ENCODE measurements at places on chromosomes 6 and 20. TPM values are rescaled to one million over a fixed set of nuclear protein-coding genes. Genes with fewer than 3 reads are reported as not detected.

DNA sequence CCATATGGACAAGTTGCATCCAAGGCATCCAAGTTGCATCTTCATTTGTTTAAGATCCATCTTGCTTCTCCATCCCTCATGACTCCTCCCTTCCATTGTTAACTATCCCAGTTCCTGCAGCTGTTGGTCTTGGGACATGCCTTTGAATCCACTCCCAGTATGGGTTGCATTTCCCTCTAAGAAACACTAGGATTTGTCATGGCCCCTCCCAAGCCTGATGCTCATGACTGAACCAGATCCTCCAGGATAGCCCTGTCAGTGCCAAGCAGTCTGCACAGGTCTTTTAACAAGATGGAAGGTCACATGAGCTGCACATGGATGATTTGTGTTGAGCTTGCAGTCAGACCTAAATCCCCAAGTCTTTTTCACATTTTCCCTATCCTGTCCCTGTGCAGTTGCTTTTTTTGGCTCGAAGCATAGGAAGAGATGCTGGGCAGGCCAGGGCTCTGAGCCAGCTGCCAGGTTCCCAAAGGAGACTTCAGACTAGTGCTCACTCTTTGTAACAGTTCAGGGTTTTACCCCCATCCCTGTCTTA, 4.2 kb downstream of the PPP2R5D start:
- DNase-seq = no peak

DNA sequence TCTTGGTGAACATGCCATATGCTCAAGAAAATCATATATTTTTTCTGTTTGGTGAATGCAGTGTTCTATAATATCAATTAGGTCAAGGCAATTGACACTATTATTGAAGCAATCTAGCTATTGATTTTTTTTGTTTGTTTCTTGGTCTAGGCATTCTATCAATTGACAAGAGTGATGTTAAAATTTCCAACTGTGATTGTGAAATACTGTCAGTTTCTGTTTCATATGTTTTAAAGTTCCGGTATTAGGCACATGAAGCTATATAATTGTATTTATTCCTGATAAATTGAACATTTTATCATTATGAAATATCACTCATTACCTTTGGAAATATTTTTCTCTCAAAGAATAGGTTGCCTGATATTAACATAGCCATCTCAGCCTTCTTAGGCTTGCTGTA, 653.4 kb downstream of the HDGFL1 start:
- DNase-seq = no peak

GRCh38 chr6:113998811-113999210, 27.9 kb upstream of the HDAC2 start:
- no peak for DNase-seq

ADTRP gene
- 0.74 TPM for total RNA-seq

KATNA1 gene
- 15.3 TPM for total RNA-seq

DNA sequence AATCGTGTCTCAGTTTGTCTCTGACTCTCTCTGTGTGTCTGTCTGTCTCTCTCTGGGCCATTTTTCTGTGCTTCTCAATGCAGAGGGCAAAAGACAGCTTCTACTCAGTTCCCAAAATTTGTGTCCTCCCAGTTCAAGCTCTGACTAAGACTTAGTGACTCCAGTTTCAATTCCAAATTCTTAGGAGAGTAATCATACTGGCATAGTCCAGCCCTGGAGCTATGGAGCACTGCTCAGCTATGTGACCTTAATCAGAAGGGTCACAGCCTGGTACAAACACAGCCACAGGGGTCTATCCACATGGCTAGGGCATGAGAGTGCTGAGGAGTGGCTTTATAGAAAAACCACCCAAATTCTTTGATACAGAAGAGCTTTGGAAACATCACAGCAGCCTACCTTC, 91.9 kb downstream of the FOXF2 start:
- DNase-seq = peak; percentile 37

CCN2 gene
- 12.4 TPM for total RNA-seq

DNA sequence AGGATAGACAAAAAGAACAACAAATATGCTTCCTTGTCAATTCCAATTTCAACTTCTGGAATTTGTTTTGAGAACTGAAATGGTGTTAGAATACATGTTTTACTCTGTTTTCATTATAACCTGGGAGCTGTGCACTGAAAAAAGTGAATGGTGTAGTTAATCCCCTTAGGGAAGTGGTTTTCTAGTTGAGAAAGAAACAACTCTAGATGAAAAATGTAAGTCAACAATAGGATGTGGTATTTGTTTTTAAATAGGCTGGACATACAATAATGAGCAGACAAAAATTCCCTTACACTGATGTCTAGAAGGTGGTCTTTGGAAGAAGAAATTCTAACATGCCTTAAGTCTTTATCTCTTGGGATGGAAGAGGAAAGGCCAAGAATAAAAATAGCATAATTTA, 59.9 kb upstream of the TINAG start:
- DNase-seq = no peak

GRCh38 chr20:24522452-24523330, 53.3 kb downstream of the SYNDIG1 start:
- no peak for DNase-seq

DNA sequence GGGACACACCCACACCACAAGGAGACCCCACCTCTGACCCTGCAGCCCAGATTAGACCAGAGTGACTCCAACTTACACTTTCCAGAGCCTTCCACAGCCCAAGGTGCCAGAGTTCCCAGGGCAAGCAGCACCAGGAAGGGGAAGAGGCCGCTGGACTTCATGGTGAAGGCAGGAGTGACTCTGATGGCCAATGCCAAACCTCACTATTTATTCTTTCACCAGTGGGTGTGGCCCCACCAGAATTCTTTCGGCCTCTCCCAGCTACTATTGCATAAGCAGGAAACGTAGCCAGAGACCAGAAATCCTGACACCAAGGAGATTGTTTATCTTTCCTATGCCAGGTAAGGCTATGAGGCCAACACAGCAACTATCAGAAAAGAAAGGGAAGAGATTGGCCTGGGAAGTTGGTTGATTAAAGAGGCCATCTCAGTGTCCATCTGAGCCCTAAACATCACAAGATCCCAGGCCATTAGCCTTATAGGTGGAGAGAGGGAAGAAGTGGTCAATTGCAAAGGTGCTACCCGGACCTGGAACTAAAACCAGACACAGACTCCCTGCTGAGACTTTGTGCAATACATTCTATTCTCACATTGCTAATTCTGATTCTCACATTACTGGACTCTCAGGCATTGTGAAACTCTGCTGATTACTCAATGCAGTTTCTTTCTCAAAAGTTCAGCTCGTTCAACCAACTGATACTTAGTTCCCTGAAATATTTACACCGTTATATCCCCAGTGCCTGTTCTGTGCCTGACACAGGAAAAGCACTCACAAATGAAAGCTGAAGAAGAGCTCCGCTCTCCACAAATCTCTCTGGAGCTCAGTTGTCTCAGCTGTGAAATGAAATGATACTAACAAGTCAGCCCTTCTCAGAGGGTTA, at the start of gene SLPI:
Gene SLPI (minus strand): TSS at position 182 of the 880 bp plus-strand sequence. CDS start 21 bp downstream, at position 161.
- DNase-seq = peak; percentile 82

DNA sequence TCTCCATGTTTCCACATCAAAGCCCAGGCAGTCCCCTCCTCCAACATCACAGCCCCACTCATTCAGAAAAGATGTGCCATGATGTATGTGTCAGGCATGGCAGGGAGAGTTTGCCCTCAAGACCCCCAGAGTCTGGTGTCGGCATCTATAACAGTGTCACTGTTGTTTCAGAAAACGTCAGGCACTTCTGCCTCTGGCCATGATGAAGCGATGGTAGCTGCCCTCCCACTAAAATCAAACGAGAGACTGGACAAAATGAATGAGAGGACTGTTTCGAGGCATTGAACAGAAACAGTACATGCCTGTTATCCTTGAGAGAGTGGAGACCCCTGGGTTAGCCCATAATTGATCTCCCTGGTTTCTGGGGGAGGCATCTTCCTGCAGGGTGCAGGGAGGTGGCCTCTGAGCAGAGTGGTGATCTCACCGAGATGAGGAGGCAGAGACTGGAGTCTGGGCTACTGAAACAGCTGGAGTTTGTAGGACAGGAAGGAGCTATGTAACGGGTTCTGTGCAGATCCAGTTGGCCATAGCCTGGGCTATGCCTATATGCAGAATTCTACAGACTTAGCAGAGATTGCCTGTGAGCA, 144.5 kb downstream of the SYCP2 start:
- no peak for DNase-seq

- no peak for DNase-seq
Observed at GRCh38 chr6:108746836-108747575, 101.2 kb upstream of the ARMC2 start.

GRCh38 chr20:44357555-44358125, 2.1 kb downstream of the HNF4A start:
- DNase-seq = no peak

DNA sequence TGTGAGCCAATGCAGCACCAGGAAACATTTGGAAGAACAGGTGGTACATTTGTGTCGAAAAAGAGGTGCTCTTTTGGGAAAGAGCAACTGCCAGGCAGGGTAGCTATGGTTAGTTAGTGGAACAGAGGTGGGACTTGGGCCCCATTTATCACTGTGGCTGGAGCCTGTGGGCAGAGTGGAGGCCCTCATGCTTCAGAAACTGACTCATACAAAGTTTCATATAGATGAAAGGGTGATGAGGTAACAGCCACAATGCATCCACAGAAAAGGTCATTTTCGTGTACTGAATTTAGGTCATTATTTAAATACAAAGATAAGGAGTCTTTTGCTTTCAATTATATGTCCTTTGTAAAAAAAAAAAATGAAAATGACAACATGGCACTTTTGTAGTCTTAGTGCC, 76.4 kb upstream of the HS3ST5 start:
- DNase-seq = peak; percentile 53

GRCh38 chr20:63333241-63333836, 27.8 kb downstream of the CHRNA4 start:
- DNase-seq = no peak

HRH3 gene
- not detected for total RNA-seq

DNA sequence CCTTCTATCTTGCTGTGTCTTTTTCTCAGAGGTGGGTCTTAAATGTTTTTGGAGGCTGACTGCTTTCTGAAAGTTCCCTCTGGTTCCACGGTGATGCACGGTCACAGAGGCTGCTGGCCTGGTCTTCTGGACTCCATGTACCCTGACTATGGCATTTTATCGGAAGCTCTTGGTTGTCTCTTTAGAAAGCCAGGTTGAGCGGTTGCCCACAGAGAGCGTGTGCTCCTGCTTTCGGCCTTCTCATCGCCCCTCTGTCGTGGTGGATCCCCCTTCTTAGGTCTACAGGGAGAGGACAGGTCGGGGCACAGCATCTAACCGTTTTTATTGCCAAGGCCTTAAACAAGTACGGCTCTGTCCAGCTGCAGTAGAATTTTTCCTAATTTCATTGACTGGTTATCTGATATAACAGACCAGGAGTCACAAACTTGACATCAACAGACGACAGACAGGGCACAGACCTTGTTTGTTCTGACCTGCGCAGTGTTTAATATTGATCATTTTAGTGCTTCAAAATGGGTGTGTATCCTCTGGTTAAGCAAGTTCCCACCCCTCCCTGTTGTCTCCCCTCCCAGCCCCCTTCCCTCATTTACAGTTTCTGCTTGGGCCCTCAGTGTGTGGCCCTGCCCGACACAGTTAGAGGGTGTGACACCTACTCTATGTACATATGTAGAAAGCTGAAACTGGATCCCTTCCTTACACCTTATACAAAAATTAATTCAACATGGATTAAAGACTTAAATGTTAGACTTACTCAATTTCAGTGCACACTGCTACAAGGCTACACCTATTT, 24.7 kb downstream of the SYTL3 start:
- DNase-seq = no peak

GRCh38 chr6:157775376-157775775, 47.7 kb upstream of the SNX9 start:
- no peak for DNase-seq

DNA sequence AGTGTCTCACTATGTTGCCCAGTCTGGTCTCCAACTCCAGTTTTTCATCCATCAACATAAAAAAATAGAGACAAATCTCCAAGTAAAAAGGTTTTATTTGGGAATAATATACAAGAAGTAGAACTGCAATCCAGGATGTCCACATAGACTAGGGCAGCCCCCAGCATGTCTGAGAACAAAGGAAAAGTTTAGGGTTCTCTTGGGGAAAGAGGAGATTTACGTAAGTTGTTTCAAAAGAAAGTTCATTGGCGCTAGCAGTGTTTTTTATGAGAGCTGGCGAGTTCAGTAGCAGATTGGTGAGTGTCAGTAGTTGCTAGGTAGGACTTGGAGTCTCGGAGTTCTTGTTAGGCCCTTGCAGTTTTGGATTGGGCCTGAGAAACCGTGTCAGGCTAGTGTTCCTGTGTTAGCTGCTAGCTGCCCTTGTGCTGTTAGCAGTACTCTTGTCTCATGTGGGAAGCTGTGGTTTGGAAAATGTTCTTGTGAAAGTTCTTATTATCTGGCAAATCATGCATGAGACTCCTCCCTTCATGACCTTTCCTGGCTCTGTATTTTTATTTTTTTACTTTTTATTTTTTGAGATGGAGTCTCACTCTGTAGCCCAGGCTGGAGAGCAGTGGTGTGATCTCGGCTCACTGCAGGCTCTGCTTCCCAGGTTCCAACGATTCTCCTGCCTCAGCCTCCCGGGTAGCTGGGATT, 24.7 kb downstream of the TTLL9 start:
- DNase-seq = no peak

DNA sequence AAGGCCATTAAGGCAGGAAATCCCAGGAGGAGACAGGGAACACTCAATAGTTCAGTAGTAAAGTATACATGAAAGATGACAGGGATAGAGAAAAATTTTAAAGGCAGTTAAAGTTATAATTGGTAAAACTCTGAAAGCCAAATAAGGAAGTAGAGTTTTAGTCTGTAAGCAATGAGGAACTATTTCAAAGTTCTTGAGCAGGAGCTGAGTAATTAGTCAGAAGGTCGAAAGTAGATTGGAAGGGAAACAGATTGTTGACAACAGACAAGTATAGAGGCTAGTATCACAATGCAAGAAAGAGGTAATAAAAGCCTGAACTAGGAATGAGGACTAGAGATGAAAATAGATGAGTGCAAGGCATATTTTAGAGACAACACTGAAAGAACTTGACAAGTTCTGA, 150.3 kb downstream of the CDK19 start:
- DNase-seq = no peak

DNA sequence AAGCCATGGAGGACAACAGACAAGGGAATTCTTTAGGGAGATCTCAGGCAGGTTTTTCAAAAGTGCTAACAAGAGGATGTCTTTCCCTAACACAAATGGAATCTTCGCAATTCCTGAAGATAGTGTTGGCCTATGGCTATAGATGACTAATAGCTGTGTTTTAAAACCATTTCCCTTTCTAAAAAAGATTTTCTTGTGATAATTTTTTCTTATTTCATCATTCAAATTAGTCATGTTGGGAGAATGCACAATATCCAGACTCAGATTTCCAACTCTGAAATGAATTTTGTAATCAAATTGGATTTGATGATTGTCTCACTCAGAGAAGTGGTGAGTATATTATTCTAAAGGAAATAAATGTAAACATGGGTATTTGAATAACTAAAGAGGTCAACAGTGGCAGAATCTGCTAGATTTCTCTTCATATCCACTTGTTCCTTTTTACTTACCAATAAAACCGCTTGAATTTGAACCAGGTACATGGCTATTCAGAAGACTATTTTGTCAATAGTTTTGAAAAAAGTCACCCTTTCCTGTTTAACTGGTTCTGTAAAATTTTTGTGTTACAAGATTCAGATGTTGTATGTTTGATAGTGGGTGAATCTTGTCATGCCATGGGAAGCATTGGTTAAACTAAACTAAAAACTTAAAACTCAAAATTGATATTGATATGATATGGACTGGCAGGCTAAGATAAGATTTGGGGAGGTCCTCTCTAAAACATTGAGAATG, 1223.7 kb upstream of the EYS start:
- DNase-seq = no peak

LAMA4 gene
- 16.4 TPM for total RNA-seq

TMEM181 gene
- 18.8 TPM for total RNA-seq

All from H4 (cell line).